NCI-H1105 (cell line): ENCODE measurements at places on chromosomes 2 and 18.

DNA sequence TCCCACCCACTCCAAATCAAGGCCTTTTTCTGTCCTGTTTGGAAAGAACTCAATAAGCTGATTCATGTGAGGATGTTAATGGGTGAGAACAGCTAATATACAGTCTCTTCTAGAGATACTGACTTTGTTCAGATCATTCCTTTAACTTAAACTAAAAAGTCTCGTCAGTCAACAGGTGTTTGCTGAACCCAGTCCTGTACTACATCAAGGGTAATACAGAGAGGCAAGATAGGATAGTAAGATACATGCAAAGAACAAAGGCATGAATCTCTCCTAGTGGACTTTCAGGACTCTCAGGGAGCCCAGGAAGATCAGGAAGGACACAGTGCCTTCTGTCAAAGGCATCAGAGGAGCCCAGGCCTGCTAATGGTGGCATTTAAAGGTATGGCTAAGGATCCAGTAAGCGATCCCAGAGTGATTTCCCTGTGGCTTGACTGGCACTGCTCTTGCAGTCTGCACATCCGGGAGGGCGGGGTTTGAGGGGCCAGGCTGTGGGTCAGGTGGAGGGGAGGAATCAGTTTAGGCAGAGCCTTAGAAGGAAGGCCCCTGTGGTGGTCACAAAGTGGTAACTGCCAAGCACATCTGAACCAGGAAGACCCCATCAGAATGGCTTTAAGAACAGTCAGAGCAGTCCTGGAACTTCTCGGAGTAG is 54.0 kb downstream of the EPAS1 start:
- no peak for DNase-seq

DNA sequence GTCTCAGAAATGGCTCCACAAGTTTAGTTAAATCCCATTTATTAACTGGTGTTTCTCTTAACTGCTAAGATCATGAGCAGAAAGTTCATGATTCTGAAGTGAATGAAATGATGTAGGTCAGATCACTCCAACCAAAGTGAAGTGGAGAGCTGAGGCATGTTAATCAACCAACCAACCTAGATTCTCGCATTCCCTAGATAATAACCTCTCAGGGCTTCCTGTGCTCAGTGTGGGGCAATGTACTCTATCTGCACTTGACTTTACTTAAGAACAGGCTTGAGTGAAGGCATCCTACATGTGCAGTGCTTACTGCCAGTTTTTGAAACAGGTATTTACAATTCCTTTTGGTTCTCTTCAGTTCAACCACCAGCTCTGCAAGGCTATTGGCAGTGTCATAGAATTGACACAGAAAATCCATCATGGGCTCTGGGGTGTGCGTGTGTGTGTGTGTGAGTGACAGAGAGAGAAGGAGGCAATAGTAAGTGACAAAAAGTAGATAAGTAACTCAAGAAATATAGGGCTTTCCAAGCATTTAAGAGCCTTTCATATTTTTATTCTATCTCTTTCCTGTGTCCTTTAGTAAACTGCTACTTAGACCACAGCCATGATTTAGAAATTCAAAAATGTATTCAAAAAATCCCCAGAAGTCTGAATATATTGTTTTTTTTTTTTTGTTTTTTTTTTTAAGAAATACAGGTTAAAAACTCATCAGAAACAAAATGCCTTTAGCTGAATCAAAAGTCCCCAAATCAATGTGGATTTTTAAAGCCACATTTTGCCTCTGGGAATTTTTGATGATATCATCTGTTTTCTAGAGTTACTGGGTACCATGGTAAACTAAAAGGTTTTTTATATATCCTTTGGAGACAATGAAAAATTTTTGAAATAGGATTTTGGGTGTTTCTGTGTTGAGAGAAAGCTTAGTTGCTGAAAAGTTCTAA is 28.6 kb downstream of the DOCK10 start:
- DNase-seq: no peak

- no peak for DNase-seq
These were observed 61.8 kb downstream of the RTP5 start for GRCh38 chr2:241931084-241931975.

- DNase-seq: no peak
These were observed 123.3 kb upstream of the NYAP2 start for GRCh38 chr2:225276207-225276606.

- DNase-seq: no peak
These were observed 51.1 kb downstream of the R3HDM1 start for GRCh38 chr2:135582383-135582782.

GRCh38 chr2:64799592-64800252 is 146.0 kb upstream of the SERTAD2 start:
- no peak for DNase-seq

DNA sequence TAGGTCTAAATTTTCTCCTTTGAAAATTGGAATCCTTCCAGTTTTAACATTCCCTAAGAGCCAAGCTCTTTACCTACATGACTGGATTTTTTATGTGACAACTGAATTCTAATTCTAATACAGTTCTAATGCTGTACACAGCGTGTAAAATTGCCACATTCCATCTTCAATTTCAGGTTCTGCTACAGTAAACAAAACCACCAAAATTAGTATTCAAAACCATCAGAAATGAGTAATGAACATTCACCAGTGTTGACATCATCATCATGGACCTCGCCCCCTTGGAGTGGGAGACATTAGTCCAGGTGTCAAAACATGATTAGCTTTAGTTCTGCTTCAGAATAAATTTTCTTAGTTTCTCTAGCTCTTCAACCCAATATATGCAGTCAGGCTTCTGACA is 133.6 kb downstream of the MBD2 start:
- no peak for DNase-seq

DNA sequence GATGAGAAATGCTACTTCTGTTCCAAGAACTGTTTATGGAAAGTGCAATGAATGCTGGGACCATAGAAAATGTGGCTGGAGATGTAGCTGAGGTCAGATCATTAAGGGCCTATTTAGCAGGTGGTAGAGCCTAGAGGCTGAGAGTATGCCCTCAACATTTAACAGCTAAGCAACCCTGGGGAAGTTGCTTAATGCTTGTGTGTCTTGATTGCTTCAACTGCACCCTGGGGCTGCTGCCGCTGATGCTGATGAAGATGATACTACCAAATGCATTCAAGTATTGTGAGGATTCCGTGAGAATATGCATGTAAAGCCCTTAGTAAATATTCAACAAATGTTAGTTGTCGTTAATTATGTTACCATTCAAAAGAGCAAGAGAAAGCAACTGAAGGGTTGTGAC is 273.2 kb downstream of the BCL11A start:
- DNase-seq: no peak

GRCh38 chr2:43568228-43568627 is 27.6 kb downstream of the THADA start:
- no peak for DNase-seq

DNA sequence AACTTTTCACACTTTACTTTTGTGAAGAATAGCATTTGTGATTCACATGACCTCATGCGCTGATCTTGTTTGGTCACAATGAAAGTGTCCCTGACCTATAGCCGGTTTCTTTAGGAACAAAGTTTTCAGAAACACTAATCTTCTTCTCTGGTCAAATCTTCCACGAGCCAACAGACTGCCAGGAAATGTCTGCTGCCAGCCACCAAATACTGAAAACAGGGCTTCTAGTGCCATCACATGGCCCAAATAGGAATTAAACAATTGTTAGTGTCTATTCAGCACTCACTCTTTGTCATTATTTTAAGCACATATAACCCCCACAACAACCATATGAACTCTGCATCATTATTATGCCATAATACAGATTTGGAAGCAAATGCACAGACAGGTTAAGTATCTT is 286.5 kb upstream of the SYT4 start:
- DNase-seq: peak; percentile 56

DNA sequence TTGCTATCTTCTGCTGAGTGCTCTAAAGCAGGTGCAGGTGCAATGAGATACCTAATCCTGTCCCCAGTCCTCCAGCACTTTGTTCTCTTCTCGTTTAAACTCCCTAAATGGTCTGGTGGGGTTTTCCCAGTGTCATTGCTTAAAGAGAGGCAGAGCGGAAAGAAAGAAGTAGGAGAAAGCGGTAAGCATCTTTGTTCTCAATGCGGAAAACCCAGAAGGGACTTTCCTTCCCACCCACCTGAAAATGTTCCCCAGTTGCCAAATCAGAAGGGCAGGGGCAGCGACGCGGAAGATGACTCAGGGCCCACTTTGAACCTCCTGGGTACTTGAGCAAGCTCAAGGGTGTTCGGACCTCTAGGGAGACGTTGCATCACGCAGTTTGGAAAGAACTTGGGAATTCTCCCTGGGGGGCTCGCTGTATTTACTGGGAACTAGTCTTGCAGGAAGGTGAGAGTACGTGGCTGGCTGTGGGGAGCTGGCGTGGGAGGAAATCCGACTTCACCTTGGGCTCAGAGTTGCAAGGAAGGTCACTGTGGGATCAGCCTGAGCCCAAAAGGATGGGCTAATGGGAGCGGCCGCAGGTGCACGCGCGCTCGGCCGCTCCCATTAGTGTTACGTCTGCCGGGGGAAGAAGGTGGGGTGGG is 589 bp upstream of the SGPP2 start:
- DNase-seq: no peak

DNA sequence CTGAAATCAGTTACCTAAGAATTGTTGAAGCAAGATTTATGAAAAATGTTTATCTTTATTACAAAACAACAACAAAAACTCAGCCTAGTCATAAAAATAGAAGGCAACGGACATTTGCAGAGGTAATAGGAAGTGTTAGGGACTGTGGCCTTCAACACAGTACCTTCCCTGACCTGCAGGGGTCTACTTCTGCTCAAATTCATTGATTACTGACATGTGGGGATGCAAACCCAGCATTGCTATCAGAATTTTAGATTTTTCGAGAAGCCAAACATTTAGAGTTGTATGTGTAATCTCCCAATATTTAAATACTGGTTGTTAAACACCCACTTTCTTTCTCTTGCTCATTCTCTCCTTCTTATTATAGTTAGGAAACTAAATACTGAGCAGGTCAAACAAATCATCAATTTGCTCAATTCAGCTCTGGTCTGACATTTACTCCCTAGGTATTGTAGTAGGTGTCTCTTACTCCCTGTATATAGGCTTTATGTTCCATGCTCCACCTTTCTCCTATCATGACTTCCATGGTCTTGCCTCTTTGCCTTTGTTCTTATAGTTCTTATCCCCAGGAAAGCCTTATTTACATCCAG is 198.5 kb downstream of the UBE2E3 start:
- no peak for DNase-seq

DNA sequence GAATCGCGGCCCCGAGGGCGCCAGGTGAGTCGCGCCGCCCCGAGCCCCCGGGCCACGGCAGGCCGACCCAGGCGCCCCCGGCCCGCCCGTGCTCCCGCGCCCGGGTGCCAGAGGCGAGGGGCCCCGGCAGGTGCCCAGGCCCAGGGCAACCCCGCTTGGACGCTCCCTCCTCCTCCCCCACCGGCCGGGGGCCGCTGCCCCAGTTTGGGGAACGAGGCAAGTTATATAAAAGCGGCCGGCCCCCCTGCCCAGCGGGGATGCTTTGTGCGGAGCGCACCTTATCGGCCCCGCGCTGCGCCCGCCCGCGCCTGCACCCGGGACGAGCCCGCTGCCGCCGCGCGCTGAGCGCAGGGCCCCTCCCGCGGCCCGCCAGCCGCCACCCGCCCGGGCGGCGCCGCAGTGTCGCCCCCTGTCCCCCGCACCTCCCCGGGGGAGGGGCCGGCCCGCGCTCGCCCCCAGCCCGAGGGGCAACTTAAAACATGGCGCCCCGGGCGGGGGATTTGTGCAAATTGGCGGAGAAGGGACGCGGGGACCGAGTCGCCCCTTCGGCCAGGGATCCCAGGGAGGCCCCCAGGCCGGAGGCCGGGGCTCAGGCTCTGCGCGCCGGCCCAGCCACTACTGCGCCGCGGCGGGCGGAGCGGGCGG is 639 bp downstream of the EPB41L3 start:
- DNase-seq: no peak

- DNase-seq: no peak
These were observed 544.0 kb downstream of the STK39 start for GRCh38 chr2:167703441-167703840.

DNA sequence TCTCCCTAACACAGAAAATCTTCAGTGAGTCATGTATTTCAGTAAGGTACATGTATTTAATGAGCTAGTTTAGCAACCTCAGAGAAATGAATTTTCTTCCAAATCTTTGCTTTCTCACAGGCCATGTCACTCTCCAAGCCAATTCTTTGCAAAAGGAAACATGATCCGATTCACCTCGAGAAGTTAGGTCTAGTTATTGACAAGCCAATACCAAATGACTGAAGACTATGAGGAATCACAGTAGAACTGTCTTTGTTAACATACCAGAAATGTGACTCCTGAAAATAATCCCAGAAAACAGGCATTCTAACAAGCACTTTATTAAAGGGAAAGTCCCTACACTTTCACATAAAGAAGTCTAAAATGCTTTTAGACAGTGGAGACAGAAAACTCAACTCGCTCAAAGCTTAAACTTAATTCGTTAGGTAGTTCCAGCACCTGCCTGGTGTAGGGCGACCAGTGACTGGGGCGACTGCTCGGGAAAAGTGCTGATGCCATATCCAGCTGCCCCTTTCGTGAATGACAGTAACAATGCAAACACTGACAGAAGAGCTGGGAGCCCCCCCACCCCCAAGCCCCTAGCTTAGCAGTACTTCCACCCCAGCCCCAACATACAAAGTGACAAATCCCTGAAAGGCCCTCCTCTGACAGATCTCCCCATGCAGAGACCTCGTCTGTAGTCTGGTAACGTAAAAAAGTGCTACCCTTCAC is 1.8 kb downstream of the MEMO1 start:
- no peak for DNase-seq

GRCh38 chr2:173574324-173575112 is 219.8 kb downstream of the CDCA7 start:
- no peak for DNase-seq

DNA sequence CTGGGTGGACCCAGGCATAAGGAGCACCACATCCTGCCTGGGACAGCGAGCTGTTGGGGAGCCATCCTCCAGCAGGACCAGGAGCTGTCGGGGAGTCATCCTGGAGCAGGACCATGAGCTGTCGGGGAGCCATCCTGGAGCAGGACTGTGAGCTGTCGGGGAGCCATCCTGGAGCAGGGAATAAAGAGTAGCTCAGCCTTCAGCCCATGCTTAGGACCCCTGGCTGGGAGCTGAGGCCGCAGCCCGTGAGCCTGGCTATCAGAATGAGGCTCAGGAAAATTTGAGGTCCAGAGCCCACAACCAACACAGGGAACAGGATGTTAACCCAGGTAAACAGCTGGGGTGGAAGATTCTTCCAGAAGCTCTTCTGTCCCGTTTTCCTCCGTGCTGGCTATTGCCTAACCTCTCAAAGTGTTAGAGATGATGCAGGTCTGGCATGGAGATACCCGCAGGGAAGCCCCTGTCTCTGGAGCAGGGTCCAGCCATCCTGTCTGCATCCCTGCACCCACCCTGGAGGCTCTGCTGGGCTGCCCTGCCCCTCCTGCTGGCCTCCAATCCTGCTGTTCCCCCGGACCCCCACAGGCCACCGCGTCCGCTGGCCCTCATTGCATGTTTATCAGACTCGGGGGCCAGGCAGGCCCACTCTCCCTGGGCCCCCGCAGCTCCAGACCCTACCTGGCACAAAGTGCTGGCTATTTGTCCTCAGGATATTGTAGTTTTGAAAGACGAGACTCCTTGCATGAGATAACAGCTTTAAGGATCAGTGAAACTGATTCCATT is 243.5 kb upstream of the MYT1L start:
- DNase-seq: no peak

DNA sequence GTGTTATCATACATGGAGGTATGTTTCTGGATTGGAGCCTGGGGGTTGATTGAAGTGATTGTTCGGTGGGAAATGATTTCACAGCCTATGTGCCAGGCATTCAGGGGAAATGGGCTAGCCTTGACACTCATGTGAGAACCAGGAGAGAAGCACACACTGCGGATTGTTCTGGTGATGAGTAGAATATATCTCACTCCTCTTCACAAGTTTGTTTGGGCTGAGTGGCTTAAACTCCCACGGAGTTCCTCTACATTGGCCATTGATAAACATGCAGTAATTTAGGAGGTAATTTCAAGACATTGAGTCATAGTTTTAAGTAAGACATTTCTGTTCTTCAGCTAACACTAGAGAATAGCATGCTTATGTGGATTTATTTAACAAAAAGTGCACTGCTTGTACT is 498.9 kb upstream of the NETO1 start:
- no peak for DNase-seq
